ENCODE measurements at places on chromosomes 11 and 22.

DNA sequence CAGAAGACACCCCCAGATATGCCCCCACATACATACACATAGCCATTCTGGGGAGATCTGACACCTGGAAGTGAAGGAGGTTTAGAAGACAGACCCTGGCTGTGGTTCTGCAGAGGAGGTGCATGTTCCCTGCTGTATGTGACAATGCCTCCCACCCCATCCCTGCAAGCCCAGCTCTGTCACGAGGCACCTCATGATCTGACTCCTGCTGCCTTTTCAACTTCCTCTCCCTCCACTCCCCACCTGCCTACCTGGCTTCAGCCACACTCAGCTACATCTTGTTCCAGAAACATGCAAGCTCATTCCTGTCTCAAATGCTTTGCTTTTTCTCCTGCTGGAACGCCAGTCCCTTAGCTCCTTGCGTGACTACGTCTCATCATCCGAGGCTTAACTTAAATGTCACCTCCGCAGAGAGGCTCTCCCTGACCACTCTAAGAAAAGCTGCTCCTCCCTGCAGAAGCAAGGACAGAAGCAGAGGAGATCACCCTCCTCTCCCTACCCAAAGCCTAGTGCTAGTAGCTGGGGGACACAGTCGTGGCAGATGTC is 114.5 kb downstream of the FEZ1 start:
- DNase-seq: no peak

DNA sequence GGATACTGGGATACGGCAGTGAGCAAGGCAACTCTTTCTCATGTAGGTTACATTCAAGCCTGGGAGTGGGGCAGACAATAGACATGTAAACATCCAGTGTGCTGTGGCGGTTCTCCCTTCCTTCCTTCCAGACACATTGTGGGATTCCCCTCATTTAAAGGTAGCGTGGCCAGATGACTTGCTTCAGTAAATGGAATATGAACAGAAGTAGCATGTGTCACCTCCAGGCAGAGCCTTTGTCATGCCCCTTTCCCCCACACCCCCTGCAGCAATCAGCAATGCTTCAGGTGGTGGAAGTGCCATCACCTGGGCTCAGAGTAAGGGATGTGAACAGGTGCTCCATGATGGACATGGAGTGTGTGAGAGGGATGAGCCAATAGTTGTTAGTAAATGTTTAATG is 34.8 kb upstream of the TTC12 start:
- DNase-seq: no peak

- DNase-seq: no peak
Observed at GRCh38 chr11:1868636-1869291, 15.9 kb downstream of the LSP1 start.

GRCh38 chr22:27273436-27273835 is 528.1 kb downstream of the MN1 start:
- DNase-seq: no peak

DNA sequence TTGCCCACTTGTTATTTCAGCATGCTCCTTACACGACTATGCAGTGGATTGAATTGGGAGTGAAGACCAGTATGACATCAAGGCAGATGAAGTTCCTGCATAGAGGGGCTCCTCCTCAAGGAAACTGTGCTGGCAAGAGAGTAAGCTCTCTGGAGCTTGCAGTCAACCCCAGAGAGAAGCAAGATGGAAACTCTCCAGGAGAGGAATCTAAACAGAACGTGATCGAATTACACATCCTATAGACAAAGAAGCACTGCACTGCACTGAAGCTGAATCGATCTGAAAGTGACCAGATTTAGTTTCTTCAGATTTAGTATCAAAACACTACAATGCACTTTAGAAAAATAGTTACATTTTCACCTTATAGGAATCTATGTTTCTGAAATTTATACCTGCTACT is 947.7 kb upstream of the TENM4 start:
- no peak for DNase-seq
